ENCODE measurements at places on chromosomes 1 and 21.

DNA sequence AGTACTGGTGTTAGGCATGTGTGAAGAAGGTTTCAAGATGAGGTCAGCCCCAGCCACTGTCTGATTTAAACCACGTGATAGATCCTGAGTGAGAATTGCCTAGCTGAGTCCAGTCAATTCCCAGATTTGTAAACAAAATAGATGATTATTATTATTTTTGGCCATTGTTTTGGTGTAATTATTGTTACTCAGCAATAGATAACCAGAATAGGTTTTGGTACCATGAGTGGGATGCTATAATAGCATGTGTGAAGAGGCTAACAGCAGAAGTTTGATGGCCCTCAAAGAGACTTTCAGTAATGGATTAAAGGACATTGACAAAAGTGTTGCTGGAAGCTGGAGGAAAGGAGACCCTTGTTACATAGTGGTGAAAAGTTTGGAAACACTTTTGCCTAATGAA is 214.8 kb downstream of the BACH1 start:
- no peak for DNase-seq

DNA sequence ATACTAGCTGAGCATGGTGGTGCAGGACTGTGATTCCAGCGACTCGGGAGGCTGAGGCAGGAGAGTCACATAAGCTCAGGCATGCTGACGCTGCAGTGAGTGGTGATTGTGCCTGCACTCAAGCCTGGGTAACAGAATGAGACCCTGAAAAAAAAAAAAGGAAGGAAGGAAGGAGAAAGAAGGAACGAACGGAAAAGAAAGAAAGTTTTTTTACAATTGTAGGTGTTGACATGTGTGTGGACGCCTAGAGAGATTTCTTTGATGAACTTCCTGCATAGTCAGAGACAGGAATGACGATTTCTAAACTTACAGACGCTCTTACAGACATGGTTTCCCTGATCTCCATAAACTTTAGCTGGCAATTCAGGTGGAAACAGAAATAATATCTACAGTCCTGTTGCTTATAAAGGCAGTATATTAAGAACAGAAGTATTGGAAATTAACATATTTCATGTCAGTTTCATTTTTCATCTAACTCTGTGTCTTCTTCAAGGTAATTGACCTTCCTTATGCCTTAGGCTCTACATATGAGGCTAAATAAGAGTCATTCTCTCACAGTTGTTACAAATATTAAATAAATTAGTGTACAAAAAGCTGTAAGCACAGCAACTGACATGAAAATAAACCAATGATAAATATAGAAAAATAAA is 4.1 kb downstream of the SAMSN1 start:
- peak; percentile 63 for DNase-seq

DNA sequence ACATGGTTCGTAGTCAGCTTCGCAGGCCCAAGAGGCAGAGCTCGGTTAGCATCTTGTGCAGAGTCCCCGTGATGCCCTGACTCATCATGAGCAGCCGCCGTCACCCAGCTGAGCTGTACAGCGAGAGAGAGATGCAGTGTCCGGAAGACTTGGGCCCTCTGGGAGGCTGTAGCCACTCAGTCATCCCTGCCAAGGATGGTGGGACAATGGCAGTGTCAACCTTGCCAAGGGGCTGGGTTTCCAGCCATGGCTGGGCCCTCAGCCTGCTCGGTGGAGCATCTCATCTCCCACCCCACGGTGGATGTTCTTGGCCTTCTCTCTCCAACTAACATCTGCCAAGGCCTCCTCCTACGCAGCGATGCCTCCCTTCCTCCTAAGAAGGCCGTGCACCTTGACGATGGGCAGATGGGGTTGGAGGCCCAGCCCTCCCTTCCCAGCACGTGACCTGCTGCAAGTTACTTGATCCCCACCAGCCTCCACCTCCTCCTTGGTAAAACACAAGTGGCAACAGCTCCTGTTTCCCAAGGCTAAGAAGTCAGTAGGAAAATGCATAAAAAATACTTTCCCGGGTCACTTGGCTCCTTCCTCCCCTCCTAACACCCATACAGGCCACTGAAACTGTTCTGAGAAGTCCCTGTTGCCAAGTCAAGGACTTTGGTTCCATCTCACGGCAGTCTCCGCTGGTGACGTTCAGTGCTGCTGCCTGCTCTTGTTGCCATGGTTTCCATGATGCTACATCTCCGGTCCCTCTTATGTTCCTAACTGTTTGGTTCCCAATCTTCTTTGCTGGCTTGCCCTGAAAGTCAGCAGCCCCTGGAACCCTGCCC is 384.7 kb upstream of the VAMP3 start:
- no peak for DNase-seq

DNA sequence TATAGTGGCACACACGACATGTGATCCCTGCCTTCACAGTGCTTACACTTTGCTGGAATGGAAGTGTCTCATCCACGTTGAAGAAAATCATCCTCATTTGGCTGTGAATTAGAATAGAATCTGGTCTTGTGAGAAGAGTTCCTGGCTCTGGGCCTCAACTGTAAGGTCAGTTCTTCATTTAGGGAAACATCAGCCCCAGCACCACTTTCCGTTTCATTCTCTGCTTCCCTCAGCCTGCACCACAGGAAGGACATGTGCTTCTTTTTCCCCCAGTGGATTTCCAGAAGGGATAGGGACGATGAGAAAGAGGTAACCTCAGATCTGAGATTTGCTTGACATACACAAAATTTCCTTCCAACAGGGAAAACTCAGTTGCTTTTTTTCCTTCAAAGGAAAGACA is 3.7 kb upstream of the ALX3 start:
- no peak for DNase-seq

DNA sequence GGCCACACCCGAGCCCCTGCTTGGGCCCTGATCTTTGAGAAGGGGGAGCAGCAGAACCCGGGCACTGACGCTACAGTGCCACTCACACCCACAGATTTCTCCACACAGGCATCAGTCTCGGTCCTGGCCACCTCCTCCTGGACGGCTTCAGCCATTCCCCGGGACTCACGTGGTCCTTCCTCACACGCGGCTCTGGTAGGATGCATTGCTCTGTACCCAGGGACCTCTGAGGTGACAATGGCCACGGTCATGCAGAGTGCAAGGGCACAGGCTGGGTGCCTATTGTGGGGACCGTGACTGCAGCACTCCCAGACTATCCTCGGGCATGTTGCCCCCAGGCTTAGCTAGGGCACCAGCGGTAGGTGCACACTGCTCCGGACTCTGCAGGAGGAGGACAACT is 11.8 kb upstream of the ZNF670 start:
- DNase-seq = no peak

DNA sequence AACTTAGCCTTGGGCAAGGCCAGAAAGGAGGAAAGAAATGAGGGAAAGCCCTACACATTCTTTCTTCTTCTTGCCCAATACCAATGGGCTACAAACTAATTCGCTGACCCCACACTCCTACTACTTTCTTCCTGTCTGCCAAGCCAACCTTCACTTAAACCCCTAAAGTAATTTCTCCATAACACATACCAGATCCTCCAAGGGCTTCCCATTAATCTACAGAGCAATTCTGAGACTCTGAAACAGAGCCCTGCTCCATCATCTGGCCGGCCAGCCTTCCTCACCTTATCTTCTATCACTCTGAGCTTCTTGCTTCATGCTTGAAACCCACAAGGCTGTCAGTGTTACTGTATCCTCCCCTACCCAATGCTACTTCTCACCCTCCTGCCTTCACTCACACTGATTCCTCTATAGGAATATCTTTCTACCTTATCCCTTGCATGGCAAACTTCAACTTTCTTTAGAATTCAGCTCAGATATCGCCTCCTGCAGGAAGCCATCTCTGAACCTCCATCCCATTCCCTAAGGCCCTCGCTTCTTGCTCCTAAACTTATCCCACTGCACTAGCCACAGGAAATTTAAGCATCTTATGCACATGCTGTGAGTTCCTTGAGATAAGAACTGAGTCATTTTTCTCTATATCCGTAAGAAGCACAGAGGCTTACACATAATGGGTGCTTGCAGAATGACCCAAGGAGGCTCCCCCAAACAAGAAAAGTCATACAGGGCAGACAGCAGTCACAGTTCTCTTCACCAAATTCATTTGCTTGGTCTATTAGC is 81.9 kb downstream of the JAK1 start:
- DNase-seq = no peak

GRCh38 chr1:107976431-107976830 is 11.5 kb upstream of the VAV3 start:
- DNase-seq = no peak

DNA sequence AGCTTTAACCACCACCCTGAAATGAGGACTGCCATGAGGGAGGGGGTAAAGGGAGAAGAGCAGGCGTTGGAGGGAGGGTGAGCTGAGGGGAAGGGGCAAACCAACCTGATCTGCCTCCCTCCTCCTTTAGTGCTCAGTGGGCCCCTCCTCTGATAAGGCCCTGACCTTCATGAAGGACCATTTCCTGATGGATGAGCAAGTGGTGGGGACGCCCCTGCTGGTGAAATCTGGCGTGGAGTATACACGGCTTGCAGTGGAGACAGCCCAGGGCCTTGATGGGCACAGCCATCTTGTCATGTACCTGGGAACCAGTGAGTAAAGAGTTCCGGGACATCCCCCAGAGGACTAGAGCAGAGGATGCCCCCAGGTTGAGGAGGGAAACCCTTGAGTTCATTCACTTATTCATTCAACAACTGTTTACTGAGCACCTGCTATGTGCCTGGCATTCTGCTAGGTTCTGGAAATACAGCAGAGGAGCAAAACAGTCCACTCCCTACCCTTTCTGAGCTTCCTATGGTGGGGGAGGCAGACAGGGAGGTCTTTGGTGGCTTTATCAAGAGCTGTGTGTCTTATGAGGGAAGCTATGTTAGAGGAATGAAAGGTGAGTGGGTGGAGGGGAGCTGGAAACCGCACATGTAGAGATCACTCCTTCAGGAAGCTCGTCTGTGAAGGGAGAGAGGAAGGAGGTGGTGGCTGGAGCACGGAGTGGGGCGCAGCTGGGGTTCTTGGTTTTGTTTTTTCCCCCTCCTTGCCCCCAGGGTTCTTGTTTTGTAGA is 19.5 kb downstream of the SEMA4A start:
- no peak for DNase-seq

DNA sequence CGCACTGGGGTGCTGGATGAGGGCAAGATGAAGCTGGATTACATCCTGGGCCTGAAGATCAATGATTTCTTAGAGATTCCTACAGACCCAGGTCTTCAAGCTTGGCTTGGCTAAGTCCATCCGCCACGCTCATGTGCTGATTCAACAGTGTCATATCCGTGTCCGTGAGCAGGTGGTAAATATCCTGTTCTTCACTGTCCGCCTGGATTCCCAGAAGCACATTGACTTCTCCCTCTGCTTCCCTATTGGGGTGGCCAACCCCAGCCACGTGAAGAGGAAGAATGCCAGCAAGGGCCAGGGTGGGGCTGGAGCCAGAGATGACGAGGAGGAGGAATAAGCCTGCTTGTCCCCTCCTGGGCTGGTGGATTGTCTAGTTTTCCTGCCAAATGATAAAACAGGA is 2.2 kb upstream of the CBR3 start:
- DNase-seq = no peak

DNA sequence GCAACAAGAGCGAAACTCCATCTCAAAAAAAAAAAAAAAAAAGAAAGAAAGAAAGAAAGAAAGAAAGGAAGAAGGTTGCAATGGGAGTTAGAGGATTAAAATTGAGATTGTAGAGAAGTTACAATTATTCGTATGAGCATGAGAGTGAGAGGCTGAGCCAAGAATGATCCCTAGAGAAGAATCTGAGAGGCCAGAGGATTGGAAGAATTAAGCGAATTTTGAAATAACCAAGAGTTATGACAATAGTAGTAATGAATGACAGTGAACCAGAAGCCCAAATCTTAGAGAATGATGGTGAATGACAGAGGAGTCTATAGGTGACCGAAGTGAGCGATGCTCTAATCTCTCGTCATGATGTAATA is 369 bp upstream of the ZYG11B start:
- DNase-seq = no peak

DNA sequence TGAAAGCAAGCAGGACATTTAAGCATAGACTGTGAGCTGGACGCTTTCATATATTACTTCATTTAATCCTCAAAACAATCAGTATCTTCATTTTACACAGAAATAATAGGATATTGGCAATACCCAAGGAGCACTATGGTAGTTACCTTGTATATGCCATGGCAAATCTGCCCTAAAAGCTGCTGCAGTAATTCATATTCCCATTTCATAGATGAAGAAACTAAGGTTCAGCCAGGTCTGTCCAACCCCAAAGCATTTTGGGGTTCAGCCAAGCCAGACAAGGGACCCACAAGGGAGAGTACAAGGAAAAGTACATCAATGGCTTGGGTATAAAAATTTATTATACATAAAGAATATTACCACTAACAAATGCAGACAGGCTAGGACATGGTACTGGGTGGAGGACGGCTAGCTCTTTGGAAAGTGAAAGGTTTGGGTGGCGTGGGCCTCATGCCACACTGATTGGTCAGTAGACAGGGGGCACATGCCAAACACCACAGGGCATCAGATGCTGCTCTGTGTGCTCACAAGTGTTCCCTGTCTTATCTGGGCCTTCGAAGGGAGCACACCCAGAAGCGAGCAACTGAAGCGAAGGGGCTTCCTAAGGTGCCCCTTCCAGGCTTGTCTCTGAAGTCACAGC is 23.9 kb upstream of the PTAFR start:
- DNase-seq = no peak

GRCh38 chr1:201907621-201908020 is 18.9 kb downstream of the SHISA4 start:
- DNase-seq = no peak

GRCh38 chr1:243623841-243624240 is 226.2 kb downstream of the AKT3 start:
- no peak for DNase-seq

Data from AML-193 (cell line).